Left ventricle myocardium inferior (tissue), 1 donor: ENCODE measurements at places on chromosomes 11 and 22. TPM values are rescaled to one million over a fixed set of nuclear protein-coding genes. Genes with fewer than 3 reads are reported as not detected.
A peak's percentile ranks its signal among the peaks of the same experiment; 100 is the strongest.

DNA sequence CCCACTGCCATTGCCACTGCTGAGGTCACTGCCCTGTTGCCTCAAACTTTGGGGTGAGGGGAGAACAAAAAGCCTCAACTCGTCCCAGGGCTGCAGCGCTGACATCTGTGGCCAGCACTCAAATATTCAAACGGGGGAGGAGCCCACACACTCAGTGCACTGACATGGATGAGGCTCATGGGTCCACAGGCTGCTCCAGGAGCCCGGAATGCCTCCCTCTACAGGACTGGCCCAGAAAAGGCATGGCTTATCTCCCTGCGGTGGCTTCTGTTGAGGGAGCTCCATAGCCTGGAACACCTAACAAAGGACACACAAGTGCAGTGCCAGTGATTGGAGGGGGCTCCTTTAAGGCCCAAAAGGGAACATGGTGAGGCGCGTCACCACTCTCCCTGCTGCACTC is 341.1 kb upstream of the LUZP2 start:
- no peaks in the 10 kb centered on the region for H3K4me1 ChIP-seq
- no peaks in the 10 kb centered on the region for H3K36me3 ChIP-seq
- H3K27me3 ChIP-seq, result no peaks in the 10 kb centered on the region
- no peak overlapping the region for H3K27ac ChIP-seq
- H3K4me3 ChIP-seq, result no peak overlapping the region

- DNase-seq, result no peak
- no peaks in the 10 kb centered on the region for H3K36me3 ChIP-seq
- H3K4me1 ChIP-seq, result peaks cover 13% of the 10 kb centered on the region
- no peak overlapping the region for H3K27ac ChIP-seq
These were observed 12.2 kb upstream of the DCHS1 start for GRCh38 chr11:6667733-6668374.

- no peak overlapping the region for H3K4me3 ChIP-seq
- no peak for DNase-seq
- H3K27me3 ChIP-seq, result no peaks in the 10 kb centered on the region
These were observed 16.8 kb upstream of the ADSL start for GRCh38 chr22:40329466-40329865.

The MRGPRX3 gene
- total RNA-seq, result not detected

GRCh38 chr11:125224391-125225021 is 60.0 kb downstream of the PKNOX2 start:
- DNase-seq, result no peak
- H3K27me3 ChIP-seq, result no peaks in the 10 kb centered on the region
- H3K27ac ChIP-seq, result peak overlapping the region; percentile 59
- no peaks in the 10 kb centered on the region for H3K36me3 ChIP-seq
- H3K4me1 ChIP-seq, result peaks cover 14% of the 10 kb centered on the region

GRCh38 chr11:64771861-64772260 is 6.5 kb downstream of the SF1 start:
- DNase-seq, result no peak
- H3K36me3 ChIP-seq, result peaks cover 100% of the 10 kb centered on the region
- H3K27ac ChIP-seq, result peak overlapping the region; percentile 20
- H3K4me1 ChIP-seq, result peaks cover 83% of the 10 kb centered on the region
- H3K27me3 ChIP-seq, result no peaks in the 10 kb centered on the region
